ENCODE measurements at places on chromosomes 3 and 15.

DNA sequence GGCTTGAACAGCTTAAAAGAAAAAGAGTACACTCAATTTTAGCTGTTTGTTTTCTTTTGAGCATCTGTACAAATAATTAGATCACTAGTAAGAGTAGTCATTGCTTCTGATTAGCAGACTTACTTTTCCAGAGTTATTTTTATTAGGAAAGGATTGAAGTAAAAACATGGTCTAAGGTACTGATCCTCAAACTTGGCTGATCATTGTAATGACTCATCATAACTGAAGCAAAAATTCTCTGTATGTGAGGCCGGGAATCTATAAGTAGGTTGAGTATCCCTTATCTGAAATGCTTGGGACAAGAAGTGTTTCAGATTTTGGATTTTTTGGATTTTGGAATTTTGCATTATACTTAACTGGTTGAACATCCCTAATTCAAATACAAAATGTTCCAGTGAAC is 12.4 kb downstream of the NMD3 start:
- H3K4me1 ChIP-seq: no peaks in the 10 kb centered on the region
- peaks cover 25% of the 10 kb centered on the region for H3K36me3 ChIP-seq
- DNase-seq: no peak
- no peak overlapping the region for H3K4me3 ChIP-seq
- H3K27ac ChIP-seq: no peak overlapping the region

- no peak overlapping the region for H3K4me3 ChIP-seq
- DNase-seq: no peak
- no peaks in the 10 kb centered on the region for H3K36me3 ChIP-seq
- no peaks in the 10 kb centered on the region for H3K27me3 ChIP-seq
- H3K27ac ChIP-seq: no peak overlapping the region
These were observed 338.5 kb downstream of the TUSC7 start for GRCh38 chr3:117047951-117048705.

- no peaks in the 10 kb centered on the region for H3K27me3 ChIP-seq
- no peak overlapping the region for H3K4me3 ChIP-seq
- DNase-seq: no peak
- H3K4me1 ChIP-seq: peaks cover 17% of the 10 kb centered on the region
- H3K27ac ChIP-seq: no peak overlapping the region
- no peaks in the 10 kb centered on the region for H3K36me3 ChIP-seq
These were observed 43.9 kb downstream of the SRGAP3 start for GRCh38 chr3:9205345-9206143.

GRCh38 chr15:40016224-40016865 is 22.6 kb downstream of the SRP14 start:
- H3K27ac ChIP-seq: no peak overlapping the region
- H3K4me3 ChIP-seq: no peak overlapping the region
- DNase-seq: no peak
- H3K4me1 ChIP-seq: no peaks in the 10 kb centered on the region

DNA sequence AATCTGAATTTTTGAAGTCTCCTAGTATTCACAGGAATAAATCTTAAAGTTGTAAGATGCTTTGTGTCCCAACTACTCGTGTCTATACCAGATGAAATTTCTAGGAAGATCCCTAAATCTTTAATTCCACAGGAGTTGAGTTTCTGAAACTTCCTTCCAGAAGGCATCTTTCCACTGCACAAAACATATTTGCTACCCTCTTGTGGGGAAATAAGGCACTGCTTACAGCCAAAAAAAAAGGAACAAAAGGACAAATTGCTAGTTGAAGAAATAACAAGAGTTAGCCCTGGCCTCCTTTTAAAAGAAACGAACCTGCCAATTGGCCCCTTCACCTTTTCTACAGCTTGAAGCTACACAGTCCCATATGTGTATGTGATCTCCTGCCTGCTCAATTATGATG is 54.0 kb downstream of the TAFA4 start:
- no peaks in the 10 kb centered on the region for H3K36me3 ChIP-seq
- H3K27me3 ChIP-seq: no peaks in the 10 kb centered on the region
- H3K4me1 ChIP-seq: no peaks in the 10 kb centered on the region
- no peak overlapping the region for H3K4me3 ChIP-seq
- H3K27ac ChIP-seq: no peak overlapping the region
- peak; percentile 60 for DNase-seq
